ENCODE measurements at places on chromosomes 6 and 20. TPM values are rescaled to one million over a fixed set of nuclear protein-coding genes. Genes with fewer than 3 reads are reported as not detected.

DNA sequence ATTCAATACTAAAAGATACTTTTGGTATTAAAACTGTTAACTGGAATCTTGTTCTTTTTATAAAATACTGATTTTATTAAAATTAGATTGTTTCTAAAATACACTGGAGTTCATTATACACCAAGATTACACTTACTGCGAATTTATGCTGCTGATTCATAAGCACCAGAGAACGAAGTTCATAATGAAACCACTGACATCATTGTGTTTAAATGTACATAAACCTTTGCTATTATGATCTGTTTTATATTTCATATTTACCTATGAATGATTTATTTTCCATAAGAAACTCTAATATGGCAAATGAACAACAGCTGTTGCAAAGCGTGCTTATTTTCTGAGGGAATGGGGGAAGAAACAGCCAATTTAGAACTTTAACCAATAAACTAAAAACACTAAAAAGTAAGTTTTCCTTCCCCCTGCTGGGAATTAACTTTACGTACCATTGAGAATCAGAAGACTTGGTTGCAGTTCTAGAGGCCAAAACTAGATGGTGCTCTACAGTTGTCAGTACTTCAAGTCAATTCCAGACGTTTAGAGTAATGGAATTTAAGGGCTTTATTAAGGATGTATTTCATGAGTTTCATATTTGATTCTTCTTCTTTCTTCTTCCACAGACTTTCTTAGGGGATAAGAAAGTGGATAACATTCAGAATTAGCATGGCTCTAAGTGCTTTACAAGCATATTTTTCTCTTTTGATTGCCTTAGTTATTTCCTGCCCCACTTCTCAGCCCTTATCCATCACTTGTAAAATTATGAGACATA, 30.8 kb upstream of the COL19A1 start:
- peak; percentile 62 for DNase-seq

Gene WFDC5
- total RNA-seq, result not detected

Gene GABBR1
- 10.4 TPM for total RNA-seq

DNA sequence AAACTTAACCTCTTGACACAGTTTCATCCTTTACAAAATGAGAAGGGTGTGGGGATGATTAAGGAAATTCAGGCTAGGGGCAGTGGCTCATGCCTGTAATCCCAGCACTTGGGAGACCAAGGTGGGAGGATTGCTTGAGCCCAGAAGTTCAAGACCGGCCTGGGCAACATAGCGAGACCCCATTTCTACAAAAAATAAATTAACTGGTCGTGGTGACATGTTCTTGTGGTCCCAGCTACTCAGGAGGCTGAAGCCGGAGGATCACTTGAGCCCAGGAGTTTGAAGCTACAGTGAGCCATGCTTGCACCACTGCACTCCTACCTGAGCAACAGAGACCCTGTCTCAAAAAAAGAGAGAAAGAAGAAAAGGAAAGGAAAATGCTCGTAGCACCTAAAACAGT, 9.0 kb downstream of the ZSWIM3 start:
- DNase-seq, result no peak

Gene SRC
- 10.5 TPM for total RNA-seq

GRCh38 chr6:6875818-6876470, 231.8 kb upstream of the RREB1 start:
- peak; percentile 82 for DNase-seq

DNA sequence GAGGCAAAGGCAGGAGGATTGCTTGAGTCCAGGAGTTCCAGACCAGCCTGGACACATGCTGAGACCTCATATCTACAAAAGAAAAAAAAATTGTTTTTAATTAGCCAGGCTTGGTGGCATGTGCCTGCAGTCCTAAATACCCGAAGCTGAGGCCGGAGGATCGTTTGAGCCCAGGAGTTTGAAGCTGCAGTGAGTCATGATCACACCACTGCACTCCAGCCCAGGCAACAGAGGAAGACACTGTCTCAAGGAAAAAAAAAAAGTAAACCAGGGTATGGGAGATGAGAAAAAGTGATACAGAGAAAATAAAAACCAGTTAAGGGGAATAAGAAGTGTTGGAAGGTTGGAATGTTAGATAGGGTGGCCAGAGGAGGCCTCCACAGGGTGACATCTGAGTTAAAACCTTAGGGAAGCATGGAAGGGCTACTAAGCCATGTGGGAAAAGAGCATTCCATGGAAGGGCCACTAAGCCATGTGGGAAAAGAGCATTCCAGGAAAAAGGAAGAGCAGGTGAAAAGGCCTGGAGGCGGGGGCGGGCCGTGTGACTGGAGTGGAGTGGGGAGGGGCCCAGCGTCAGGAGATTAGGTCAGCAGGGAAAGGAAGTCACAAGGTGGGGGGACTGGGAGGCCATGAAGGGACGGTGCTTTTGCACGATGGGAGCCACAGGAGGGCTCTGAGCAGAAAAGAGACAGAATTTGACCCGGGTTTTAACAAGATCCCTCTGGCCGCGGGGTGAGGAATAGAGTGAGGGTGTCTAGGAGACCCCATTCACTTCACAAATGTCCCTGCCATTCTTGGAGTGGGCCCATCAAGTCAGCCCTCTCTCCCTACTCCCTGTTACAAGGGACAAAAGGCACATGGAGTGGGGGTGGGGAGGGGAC, 18.3 kb downstream of the CPNE5 start:
- peak; percentile 90 for DNase-seq

- no peak for DNase-seq
Measured at GRCh38 chr6:6697620-6698019, 109.1 kb downstream of the LY86 start.

- DNase-seq, result no peak
Measured at GRCh38 chr6:168020242-168020641, 22.8 kb downstream of the KIF25 start.

DNA sequence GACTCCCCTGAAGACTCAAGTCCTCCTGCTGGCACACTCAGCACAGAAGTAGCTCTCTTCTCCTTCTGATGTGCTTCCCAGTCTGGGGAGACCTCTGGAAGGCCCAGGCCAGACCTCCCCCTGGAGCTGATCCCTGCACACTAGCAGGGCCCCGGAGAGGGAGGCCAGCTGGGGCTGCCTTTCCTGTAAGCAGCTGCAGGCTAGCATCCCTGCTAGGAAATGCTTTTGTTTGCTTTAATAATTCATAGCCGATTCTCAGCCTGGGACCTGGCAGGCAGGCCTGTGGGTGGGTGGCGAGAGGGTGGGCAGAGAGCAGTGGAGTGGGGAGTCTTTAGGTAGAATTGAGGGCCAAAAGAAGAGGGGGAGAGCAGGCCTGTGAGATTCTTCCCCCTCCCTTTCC, 5.2 kb downstream of the EBF4 start:
- no peak for DNase-seq

Gene CYP39A1
- total RNA-seq, result 0.03 TPM

DNA sequence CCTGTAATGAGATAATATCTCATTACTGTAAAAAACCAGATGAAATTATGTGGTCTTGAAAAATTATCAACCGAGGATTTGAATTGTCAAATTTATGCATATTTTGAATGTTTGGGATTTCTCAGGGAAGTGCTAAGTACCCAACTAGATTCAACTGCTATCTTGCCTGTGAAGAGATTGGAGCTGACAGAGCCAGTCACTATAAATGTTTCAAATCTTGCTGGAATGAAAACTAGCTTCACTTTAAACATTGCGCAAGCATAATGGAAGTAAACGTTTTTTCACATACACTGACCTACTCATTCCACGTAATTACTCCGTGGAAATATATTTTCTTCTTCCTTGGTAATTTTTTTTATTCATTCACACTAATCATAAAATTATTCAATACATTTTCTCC, 46.7 kb downstream of the TMEM170B start:
- no peak for DNase-seq

- DNase-seq, result no peak
Measured at GRCh38 chr20:33999025-33999649, 5.4 kb downstream of the RALY start.

Gene OPN5
- total RNA-seq, result not detected

DNA sequence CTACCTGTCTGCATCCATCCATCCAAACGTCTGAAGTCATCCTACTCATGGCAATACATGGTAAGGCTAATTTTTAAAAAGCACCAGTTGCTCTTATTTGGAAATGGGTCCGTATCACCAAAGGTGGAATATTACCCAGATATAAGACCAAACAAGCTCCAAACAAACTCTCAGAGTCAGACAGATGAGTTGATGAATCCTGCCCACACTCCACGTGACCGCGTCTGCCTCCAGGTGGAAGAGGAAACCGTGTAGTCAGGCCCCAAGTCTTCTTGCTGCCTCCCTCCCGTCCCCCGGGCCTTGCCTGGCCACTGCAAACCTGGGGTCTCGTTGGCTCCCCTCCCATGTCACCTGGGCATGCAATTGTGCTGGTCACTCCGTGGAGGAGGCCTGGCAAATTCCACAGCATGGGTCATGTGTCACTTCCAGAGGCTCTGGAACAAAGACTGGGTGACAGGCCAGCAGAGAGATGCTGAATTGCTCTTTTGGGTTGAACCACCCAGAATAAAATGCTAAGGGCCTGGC, 31.8 kb downstream of the CTCFL start:
- DNase-seq, result no peak

Gene MYLK4
- total RNA-seq, result 0.02 TPM

DNA sequence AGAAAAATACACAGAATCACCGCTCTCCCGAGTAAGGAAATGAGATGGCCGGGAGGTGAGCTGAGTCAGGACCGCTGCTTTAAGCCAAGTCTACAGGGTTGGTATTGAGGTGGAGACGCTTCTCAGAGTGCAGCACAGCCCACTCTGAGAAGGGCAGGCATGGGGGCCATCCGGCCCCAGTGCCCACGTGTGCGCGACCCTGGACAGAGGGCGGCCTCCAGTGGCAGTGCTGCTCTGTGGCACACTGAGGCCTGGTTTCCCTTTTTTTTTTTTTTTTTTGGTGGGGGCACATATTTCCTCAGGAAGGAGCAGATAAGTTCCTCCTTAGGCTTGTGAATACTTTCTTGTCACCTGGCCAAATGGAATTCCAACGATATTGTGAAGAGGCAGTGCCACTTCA, 88.8 kb downstream of the FOXC1 start:
- DNase-seq, result no peak

DNA sequence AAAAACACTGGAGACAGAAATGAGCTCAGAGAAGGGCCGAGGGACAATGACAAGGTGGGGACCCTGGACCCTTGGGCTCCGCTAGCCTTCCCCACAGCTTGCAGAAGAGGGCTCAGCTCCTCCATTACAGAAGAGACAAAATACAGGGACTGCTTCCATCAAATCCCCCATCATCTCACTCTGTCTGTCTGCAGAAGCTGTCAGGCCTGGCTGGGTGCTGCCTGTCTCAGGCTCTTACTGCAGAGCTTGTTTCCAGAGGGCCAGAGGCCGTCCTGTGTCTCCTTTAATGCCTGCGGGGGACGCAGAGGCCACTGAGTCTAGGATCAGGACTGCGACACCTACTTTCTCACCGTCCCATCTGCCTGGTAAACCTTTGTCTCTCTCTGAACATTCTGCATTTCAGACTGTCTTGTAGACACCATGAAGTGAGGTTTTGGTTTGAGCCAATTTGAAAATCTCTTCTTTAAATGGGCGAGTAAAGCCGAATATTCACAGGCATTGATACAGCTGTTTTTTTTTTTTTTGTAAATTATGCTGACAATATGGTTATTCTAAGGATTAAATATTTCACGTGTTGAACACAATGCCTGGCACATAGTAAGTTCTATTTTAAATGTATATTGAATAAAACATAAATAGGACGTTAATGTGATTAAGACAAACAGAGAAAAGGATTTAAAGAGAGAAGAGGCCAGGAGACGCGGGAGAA, 28.3 kb downstream of the RNASET2 start:
- DNase-seq, result no peak

Gene PRL
- not detected for total RNA-seq

Gene CLVS2
- total RNA-seq, result not detected

DNA sequence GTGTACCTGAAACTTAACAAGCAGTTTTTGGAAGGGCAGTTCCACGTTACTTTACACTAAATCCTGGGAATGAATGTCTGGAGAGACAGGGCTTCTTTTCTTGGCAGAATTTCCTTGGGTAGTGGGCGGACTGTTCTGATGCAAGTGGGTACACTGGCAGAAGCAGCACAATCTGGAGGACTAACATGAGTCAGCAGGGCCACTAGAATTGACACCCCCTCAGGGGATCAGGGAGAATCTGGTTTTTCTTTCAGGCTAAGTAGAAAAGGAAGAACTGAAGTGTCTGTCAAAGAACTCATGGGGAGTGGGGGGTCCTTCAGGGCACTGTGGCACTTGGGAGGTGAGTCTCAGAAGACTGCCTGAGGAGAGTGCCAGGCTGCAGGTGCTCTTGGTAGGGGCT, 34.6 kb downstream of the PANK2 start:
- DNase-seq, result no peak

DNA sequence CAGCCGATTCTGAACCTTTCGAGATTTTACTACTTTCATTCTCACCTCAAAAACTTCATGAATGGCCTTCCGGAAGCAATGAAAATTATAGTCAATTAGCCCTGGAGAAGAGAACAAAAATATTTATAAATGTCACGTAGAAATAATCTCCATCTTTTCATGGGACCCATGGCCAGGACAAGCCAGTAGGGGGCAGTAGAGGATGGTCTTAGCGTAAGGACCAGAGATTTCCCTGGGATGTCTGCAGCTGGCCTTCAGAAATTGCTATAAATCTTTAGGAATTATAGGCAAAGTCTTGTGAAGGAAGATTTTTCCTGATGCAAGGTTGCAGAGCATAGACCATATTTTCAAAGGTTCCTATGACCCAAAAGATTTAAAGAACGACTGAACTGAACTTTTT, 15.6 kb upstream of the UBE2J1 start:
- no peak for DNase-seq

Gene SMLR1
- total RNA-seq, result not detected

- DNase-seq, result peak; percentile 36
Measured at GRCh38 chr6:107318100-107318736, 141.1 kb downstream of the PDSS2 start.

Gene RWDD1
- 50.5 TPM for total RNA-seq

Gene PRRT1
- total RNA-seq, result not detected

- DNase-seq, result peak; percentile 97
Measured at GRCh38 chr20:43751167-43752050, 24.6 kb upstream of the GTSF1L start.

DNA sequence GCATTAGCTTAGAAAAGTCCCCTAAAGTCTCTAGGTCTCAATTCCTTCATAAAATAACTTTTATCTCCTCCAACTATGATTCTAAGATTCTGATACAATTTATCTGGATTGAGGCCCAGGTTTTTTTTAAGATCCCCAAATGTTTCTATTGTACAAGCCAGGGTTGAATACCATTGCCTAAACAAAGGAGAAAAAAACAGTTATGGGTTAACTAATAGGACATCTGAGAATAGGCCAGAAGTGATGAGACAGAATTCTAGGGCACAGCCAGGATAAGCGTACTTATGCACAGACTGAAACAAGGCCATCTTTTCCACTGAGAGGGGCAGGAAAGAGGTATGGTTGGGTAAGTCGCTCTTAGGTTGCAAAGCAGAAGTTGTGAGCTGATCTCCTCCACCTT, 26.4 kb downstream of the EPB41L2 start:
- no peak for DNase-seq

GRCh38 chr6:158411998-158412397, 99.7 kb downstream of the TULP4 start:
- DNase-seq, result no peak

- no peak for DNase-seq
Measured at GRCh38 chr20:59104831-59105230, 58.8 kb upstream of the ZNF831 start.

- DNase-seq, result no peak
Measured at GRCh38 chr6:159359581-159360297, 190.5 kb downstream of the FNDC1 start.

Gene RSPH4A
- 0.27 TPM for total RNA-seq

GRCh38 chr6:112640891-112641290, 293.8 kb downstream of the RFPL4B start:
- DNase-seq, result peak; percentile 46
